ENCODE measurements at places on chromosomes 6 and 20. TPM values are rescaled to one million over a fixed set of nuclear protein-coding genes. Genes with fewer than 3 reads are reported as not detected.

MYLK2 gene
- 42.1 TPM for total RNA-seq

MYH7B gene
- not detected for total RNA-seq

L3MBTL3 gene
- 35.5 TPM for total RNA-seq

MYL9 gene
- 1.8 TPM for total RNA-seq

TRIM10 gene
- not detected for total RNA-seq

ZBTB9 gene
- 3.9 TPM for total RNA-seq

GRCh38 chr6:144621332-144621731 lies 336.2 kb downstream of the UTRN start:
- no peak for DNase-seq

DNA sequence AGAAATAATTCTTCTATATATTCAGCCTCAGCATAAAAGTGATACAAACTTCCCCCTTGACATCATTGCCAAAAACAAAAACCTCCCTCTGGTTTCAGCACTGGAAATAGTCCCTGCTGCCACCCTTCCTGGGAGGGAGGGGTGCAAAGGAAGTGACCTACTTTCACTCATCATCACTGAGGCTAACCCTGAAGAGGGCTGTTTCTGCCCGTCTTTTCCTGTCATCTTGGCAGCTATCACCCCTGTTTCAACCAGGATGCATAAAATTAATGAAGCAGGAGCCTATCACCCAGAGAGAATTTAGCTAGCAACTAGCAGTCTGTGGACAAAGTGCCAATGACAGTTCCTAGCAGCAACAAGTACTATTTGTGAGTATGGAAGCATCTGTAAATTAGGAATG lies 397.8 kb downstream of the LAMA2 start:
- DNase-seq = no peak

GRCh38 chr6:26520237-26520849 lies 17.8 kb upstream of the HMGN4 start:
- no peak for DNase-seq

DNA sequence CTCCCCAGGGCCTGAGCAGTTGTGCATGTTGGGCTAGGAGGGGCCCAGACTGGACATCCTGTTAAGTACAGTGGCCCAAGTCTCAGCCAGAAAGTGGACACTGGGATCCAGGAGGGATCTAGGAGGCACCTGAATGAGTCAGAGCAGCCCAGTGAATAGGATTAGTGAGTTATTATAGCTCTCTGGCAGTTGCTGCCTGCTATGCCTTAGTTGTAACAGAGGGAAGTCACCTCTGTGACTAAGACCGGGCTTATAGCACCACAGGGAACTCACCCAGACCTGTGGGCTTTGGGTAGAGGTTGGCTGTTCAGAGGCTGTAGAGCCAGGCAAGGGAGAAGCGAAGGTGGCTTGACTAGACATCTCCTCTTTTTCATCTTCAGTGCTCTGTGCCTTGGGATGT lies 39.0 kb upstream of the AAR2 start:
- no peak for DNase-seq

- DNase-seq = no peak
These were observed 663.3 kb downstream of the KIF16B start for GRCh38 chr20:15909995-15910394.
